ENCODE measurements at places on chromosomes 4 and X.

DNA sequence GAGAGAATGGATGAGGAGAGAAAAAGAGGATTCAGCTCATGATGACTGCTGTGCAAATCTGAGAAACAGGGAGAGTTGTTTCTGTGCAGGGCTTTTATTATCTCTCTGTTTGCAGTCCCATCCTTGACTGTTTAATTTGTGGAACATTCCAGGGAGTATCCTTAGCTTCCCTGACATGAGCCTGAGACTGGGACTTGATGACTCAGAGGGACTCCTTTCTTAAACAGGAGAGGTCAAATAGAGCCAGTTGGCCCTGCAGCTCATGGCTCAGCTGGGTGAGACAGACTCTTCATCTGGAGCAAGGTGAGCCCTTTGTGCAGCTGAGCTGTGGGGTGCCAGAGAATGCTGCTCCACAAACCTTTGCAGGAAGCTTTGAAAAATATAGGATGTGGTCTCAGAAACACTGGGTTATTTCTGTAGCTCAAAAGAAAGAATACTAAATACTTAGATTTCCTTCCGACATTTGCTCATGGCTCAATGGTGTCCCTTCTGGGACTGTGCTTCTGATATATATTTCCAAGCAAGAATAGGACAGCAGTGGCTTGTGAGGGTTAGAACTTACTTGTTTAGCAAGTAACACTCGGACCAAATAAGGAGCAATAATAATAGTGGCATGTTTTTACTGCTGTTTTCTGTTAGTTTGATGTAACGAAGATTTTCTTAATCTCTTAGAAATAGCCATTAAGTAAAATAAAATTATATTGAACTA is 14.5 kb downstream of the ARHGAP24 start:
- DNase-seq = peak; percentile 58

DNA sequence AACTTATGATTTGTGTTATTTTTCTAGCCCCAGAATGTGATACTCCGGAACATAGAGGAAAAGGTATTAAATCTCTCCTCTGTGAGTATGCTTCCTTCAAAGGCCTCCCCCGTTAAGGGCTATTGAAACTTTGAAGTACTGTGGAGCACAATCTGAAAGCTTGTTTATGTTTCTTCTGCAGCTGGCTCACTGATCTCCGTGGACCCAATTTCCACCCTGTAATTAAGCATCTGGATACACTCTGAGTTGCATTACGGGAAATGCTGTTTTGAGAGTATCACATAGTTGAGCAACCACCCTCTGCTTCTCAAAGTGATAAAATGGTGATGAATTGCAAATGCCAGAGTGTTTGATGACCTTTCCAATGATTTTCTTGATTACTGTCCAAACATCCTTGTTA is 296.8 kb upstream of the PABPC5 start:
- DNase-seq = peak; percentile 2

- no peak for DNase-seq
Measured at GRCh38 chr4:86818841-86819240, 30.3 kb downstream of the SLC10A6 start.

- peak; percentile 20 for DNase-seq
Measured at GRCh38 chr4:183797445-183798300, 107.4 kb upstream of the STOX2 start.

- DNase-seq = no peak
Measured at GRCh38 chrX:10709276-10709675, 88.9 kb upstream of the MID1 start.

DNA sequence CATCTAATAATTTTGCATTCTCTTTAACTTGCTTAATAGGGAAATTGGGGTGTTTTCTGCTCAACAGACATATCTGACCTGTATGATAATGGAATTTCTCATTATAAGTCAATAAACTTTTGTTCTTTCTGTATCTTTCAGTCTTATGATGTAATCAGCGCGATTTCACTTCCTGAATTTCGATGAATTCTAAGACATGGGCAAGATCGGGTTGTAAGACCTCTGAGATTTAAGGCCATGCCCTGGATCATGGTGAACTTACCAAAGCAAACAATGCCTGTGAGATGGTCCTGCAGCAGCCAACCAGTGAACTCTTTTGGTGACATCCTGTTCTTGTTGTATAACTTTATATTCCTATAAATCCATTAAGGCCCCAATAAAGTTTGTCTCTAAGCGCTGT is 88.1 kb downstream of the NBDY start:
- no peak for DNase-seq

DNA sequence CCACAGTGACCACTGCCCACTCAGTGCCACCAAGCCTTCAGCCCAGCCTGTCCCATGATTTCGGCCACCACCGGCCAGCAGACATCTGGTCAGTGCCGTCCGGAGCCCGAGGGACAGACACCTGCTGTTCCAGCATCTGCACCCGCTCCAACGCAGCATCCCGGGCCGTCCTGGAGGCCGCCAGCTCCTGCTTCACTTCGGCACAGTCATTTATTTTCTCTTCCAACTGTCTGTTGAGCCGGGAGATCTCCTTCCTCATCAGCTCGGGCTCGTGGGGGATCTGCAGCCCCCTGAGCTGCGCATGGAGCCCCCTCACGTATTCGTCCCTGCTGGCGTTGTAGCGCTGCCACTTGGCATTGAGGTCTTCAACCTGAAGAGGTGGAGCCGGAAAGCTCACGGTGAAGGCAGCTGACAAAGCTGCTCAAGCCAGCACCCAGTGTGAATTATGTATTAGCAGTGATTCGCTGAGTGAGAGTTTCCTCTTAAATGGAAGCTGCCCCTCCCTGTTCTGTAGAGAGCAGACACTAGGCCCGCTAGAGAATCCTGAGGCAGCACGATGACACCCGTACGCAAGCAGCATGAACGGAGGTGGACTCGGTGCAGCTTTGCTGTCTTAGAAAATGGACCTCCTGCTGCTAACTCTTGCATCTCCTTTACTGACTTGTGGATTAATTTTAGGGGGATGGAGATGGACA is 11.4 kb downstream of the TNIP2 start:
- no peak for DNase-seq

DNA sequence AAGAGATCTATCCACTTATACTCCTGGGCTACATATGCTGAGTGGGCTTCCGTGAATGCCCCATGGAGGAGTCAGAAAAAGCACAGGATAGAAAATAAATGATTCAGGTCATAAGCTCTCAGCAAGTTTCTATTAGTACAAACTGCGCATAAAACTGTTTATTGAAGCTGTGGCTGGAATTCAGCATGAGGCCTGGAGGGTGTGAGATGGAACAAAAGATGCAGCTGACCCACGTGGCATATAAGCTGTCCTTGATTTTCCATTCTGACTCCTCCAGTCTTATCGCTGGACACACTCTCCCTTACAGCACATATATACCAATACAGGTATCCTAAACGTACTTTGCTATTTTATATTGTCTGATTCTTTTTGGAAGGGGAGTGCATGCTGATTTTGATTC is 17.9 kb downstream of the GRXCR1 start:
- DNase-seq = no peak

GRCh38 chr4:569958-570667 is 6.0 kb downstream of the TMEM271 start:
- no peak for DNase-seq

GRCh38 chrX:79270401-79270800 is 96.7 kb downstream of the ITM2A start:
- DNase-seq = no peak

DNA sequence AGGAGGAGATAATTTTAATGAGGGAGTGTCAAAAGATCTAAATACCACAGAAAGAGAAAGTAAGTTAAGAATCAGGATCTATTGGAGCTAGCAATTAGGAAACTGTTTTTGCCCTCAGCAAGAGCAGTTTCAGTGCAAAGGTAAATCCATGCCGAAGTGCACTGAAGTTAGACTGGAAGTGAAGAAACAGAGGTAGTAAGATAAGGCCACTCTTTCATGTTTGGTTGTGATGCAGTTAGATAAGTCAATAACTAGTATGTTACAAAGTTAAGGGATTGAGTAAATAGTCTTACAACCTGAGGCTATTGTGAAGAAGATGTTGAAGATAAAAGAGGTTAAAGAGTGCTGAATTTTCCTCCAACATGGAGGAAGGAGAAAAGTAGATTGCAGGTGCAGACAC is 46.7 kb upstream of the UCP1 start:
- DNase-seq = no peak

DNA sequence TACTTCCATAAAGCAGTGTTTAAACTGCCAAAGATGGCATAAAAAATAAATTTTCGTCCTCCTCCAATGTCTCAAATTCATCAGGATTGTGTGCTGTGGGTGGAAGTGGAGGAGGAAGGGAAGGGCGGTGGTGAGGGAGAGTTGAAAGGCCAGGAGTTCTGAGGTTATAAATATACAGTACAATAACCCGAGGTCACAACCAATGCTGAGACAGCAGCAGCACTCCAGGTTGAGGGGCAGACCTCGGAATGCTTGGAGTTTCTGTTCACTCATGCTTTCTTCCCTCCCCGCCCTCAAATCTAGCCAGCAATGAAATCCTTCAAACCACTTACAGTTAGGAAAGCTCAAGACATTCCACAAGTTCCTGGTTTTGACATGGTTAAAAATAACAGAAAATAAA is 134.0 kb upstream of the SMAD1 start:
- no peak for DNase-seq

Measured in NCI-H69 (cell line).